ENCODE measurements at places on chromosomes 3 and 15. TPM values are rescaled to one million over a fixed set of nuclear protein-coding genes. Genes with fewer than 3 reads are reported as not detected.

Gene RPP25
- 19.0 TPM for total RNA-seq

Gene GABRB3
- total RNA-seq, result 3.6 TPM

Gene TRPM1
- not detected for total RNA-seq

Gene BLOC1S6
- total RNA-seq, result 57.1 TPM

Gene LMAN1L
- not detected for total RNA-seq

Gene THPO
- not detected for total RNA-seq

Gene SMAD6
- 34.3 TPM for total RNA-seq

Gene CCDC39
- not detected for total RNA-seq

Gene APOD
- not detected for total RNA-seq

Gene GOLGA6D
- not detected for total RNA-seq

Gene KNG1
- not detected for total RNA-seq

DNA sequence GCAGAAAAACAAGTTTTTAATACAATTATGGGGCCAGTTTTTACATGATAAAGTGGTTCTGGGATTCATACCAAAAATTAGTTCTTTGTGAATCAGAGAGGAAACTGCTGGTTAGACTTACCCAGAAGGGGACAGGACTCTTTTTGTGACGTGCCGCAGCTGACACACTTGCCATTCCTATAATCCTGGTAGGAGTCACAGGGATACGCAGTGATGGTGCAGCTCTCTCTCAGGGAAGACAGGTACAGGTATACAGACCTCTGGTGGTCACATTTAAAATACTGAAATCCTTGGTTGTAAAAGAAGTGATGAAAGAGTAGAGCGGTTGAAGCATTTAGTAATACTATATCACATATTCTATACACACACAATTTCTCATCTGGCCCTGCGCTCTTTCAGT is 20.2 kb upstream of the TMEM41A start:
- no peak for DNase-seq

DNA sequence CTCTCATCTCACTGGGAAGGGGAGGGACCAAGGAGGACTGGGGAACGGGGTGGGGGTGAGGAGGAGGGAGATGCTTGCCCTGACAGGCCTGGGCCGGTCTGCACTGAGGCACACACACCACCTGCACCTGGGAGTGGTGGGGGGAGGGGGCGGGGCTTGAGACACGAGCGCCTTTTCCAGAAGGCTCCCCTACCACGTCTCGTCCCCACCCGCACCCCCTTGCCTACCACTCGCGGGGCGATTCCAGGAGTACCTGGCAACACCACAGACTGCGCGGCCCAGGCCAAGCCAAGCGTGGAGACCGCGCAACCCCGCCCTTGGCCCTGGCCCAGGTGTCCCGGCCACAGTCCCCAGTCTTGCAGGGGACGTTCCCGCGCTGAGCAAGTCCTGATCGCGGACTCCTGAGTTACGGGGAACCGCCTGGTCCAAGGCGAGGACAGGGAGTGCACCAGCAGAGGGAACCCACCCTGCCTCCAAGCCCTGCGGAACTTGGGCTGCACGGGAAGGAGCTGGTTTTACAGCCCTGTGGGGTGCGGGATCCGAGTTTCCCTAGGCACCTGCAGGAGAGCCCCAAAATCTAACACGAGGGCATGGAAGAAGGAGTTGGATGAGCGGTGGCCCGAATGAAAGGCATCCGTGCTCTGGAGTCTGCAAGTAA is 68.1 kb upstream of the SH3GL3 start:
- DNase-seq, result no peak

GRCh38 chr3:30154853-30155252 is 451.5 kb upstream of the TGFBR2 start:
- no peak for DNase-seq

DNA sequence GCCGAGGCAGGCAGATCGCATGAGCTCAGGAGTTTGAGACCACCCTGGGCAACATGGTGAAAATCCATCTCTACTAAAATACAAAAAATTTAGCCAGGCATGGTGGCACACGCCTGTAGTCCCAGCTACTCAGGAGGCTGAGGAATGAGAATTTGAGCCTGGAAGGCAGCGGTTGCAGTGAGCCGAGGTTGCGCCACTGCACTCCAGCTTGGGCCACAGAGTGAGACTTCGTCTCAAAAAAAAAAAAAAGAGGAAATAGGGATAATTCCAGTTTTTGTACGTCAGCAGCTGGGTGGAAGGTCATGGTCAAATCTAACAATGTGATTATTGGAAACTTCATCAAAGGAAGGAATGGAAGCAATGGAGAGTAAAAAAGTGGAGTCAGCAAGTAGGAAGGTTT is 3.1 kb downstream of the CMC1 start:
- DNase-seq, result no peak

- DNase-seq, result peak; percentile 64
Observed at GRCh38 chr3:150082898-150083654, 112.4 kb upstream of the PFN2 start.

DNA sequence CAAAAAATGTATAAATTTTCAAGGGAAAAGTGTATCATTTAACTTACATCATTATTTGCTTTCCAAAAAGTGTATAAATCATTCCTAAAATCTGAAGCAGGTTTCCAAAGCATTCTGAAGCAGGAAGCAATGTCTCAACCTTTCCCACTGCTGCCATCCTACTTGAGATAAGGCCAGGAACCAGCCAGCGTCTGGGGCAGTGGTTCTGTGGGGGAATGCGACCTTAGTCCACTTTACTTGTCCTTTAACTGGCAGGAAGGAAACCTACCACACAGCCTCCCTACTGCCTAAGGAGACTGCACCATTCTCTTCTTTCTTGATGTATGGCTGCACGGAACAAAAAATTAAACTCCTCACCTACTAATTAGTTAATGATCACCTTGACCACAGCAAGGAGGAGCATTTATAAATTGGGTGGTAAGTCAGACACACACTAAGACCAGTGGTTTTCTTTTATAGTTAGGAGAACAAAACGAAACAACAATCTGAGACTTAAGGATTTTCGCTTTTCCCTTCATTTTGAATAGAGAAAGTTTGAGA is 3.7 kb downstream of the SORD start:
- DNase-seq, result no peak

GRCh38 chr3:63179862-63180522 is 98.1 kb upstream of the SYNPR start:
- DNase-seq, result no peak

DNA sequence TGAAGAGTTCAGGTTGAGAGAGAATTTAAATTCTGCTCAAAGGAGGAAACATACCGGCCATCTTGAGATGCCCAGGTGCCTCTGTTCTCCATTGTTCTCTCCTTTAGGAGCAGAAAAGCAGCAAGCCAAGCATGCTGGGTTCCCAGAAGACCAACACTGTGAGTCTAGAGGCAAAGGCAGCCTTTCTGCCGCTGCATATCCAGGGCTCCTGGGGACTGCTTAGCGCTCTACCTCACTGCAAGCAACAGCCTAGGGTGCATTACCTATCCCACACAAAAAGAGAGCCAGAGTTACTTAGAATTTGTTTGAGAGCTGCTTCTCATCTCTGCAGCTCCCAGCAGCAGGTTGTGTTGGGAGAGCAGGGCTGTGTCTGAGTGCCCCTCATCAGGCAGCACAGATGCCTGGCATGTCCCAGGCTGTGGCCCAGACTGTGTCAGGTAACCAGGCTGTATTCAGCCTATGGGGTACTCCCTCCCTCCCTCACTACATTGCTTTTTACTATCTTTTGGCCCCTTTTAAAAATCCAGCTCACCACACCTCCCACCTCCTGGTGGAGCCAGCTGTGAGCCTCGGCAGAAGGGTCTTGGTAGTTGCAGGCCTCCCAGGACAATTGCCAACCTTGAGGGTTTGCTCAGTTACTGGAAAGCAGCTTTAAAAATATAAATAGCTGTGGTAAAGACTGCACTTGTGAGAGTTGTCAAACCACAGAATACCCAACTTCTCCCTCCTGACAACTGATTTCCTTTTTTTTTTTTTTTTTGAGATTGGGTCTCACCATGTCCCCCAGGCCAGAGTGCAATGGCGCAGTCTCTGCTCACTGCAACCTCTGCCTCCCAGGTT is 30.2 kb downstream of the BCL2L10 start:
- DNase-seq, result peak; percentile 13

GRCh38 chr15:91930092-91930491 is 76.6 kb downstream of the SLCO3A1 start:
- no peak for DNase-seq

DNA sequence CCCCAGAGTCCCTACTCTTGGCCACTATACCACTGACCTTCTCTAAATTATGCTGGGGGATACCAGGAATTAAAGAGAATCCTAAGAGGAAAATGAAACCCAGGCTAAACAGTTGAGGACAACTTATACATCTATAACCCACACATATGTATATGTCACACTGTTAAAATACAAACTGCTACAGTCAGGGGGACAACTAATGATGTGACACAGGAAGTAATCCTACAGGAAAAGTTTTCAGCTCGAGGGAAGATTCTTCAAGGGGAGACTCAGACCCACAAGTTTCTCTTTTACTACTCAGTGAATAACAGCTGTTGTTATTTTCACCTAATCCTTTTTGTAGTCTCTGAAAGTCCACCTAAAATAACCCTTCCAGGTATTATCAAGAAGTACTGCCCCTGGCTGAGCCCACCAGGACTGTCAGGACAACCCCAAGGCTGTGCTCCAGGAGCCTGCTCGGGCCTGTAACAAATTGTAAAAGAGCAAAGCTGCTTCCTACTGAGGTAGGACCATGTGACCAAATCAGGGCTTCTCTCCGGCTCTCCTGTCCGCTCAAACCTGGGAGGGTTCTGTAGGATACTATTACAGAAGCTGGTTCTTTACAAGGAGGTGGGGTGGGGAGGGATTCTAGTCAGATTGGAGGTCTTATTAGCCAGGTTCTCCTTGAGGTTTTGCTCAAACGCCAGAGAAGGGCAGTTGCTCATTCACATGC is 91.6 kb downstream of the SRGAP3 start:
- no peak for DNase-seq

- DNase-seq, result no peak
Observed at GRCh38 chr3:139480585-139480984, 4.3 kb upstream of the RBP2 start.

GRCh38 chr15:99656205-99656604 is 77.0 kb downstream of the LYSMD4 start:
- DNase-seq, result no peak

GRCh38 chr3:176208915-176209314 is 988.4 kb downstream of the TBL1XR1 start:
- DNase-seq, result no peak

DNA sequence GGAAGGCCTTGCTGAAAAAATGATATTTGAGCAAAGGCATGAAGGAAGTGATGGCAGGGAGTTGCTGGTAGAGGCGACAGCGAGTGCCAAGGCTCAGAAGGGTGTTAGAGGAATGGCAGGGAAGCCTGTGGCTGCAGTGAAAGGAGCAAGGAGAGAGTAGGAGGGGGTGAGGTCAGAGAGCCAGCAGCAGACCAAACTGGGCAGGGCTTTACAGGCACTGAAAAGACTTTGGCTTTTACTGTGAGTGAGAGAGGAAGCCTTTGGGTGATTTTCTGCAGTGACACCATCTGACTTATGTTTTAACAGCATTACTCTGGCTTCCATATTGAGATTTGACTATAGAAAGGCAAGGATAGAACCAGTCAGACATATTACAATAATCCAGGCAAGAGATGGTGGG is 11.4 kb downstream of the TICRR start:
- DNase-seq, result no peak

DNA sequence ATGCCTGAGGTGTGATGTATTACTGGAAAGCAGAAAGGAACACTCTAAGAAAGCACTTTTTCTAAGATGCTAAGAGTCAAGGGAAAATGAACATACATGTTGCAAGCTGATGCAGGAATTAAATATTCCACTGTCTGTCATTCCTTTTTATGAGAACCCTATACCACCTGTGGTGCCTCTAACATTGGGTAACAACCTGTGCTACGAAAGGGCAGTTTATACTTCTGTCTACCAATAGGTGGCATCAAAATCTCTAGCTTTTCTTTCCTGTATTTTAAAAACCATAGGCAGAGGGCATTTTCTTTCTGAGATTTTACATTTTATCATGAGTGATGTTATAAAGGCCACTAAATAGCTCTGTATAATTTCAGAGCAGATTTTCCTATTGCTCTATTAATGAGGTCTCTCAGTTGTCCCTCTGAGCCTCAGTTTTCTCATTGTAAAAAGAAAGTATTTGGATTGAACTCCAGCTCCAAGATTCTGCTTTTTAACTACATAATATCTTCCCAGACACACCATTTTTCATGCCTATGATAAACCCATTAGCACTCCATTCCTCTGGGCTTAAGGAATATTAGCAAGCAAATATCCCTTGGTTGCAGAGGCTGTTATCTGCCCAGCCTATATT is 3.5 kb upstream of the CPNE4 start:
- DNase-seq, result no peak

DNA sequence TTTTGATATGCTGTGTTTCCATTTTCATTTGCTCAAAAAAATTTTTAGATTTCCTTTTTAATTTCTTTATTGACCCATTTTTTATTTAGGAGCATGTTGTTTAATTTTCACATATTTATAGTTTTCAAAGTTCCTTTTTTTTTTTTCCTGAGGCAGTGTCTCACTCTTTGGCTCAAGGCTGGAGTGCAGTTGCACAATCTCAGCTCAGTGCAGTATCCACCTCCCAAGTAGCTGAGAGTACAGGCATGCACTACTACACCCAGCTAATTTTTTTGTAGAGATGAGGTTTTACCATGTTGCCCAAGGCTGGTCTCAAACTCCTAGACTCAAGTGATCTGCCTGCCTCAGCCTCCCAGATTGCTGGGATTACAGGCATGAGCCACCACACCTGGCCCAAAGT is 36.2 kb downstream of the PFN2 start:
- DNase-seq, result no peak

DNA sequence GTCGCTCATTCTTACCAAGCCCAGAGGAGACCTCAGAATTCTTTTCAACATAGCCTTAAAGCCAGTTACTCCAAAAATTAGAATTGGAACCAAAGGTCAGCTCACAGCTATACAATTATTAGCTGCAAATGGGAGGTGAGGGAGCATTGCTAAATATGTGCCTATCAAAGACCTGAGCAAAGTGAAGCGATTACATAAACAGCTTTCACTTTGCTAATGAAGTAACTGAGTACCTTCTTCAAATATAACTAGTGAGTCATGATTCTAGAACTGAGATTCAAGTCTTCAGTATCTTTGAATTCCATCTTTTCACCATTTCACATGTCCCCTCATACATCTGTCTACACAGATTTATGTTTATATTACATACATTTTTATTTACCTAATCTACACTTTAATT is 122.6 kb downstream of the P2RY1 start:
- DNase-seq, result no peak

DNA sequence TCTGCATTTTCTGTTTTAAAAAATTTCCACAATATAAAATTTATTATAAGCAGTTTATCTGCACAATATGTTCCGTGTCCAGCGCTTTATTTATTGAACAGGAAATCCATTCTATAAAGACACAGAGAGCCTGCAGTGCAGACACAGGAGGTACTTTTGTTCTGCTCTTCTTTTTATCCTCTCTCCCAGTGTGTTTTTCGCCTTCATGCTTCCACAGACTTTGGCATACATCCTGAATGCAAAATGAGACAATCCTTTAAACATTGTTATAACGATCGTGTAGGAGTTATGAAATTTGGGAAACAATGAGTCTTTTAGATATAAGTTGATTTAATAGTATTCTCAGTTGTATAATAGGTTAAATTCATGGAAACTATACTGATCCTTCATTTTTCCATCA is 749.2 kb downstream of the NAALADL2 start:
- DNase-seq, result no peak
